ENCODE measurements at places on chromosomes 5 and 9. TPM values are rescaled to one million over a fixed set of nuclear protein-coding genes. Genes with fewer than 3 reads are reported as not detected.

DNA sequence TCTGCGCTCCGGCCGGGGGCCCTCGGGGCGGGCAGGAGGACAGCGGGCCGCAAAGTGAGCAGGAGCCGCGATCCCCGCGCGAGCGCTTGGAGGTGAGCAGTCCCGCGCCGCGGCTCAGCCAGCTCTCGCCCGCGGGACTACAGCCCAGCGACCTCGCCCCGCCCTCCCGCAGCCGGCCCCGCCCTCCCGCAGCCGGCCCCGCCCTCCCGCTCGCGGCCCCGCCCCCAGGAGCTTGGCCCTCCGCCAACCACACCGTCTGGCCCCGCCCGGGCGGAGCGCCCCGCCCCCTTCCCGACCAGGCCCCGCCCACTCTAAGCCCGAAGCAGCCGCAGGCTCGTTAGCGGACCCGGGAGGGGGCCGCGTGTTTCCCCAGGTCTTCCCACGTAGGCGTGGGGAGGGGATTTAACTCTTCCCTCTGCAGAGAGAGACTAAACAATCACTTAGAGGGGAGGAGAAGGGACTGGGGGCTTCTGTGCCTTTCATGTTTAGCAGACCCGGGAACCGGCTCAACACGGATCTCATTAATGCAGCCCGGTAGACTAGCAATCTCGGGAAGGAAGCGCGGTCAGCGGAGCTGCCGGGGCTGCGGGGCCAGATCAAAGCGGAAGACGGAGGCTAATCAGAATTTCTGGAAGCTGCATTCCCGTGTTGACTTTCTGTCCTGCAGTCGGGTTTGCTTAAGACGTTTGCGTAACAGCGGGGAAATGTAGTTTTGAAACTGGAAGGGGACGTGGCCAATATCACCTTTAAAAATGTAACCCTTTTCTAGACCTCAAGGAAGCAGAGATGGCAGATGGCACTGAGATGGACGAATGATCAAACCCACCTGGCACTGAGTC lies at the start of gene MYO10:
Gene MYO10, minus strand, starts transcription at position 139 of the 839 bp plus-strand sequence. CDS start 480 bp downstream, outside the sequence.
- peak; percentile 13 for DNase-seq

CEP72 gene
- total RNA-seq = 32.4 TPM

- no peak for DNase-seq
Observed at GRCh38 chr9:84701801-84702200, 32.3 kb downstream of the NTRK2 start.

DNA sequence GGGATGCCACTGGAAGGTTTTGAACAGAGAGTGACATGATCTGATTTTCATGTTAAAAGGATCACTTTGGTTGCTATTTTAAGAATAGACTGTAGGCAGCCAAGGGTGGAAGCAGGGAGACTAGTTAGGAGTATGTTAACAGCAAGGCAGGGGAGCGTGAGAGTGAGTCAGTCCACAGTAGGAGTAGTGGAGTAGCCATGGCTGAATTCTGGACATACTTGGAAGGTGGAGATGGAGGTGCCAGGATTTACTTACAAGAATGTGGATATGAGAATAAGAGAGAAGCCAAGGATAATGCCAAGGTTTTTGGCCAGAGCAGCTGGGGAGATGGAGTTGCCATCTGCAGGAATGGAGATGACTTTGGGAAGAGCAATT lies 118.8 kb downstream of the GALNT10 start:
- no peak for DNase-seq

TMEM174 gene
- total RNA-seq = not detected

HMMR gene
- 26.8 TPM for total RNA-seq

DNA sequence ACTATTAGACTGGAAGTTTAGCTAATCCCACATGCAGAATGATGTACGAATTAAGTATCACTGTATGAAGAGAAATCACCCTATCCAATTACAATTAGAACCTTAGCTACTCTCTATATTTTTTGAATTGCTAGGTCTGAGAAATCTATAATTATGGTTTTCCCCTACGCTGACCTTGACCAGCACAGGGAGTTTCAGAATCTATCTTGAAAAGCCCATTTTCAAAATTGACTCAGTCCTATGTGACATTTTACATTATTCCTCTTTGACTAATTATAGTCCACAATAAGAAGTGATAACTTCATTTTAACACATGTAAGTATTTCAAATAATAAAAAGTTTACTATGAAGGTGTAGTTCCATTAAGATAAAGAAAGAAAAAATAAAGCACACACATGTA lies 21.5 kb downstream of the NUDT12 start:
- DNase-seq = no peak

TMEM171 gene
- not detected for total RNA-seq

GRCh38 chr5:167557359-167557758 lies 734.1 kb upstream of the WWC1 start:
- no peak for DNase-seq

DDX4 gene
- total RNA-seq = not detected

SAXO1 gene
- not detected for total RNA-seq

GRCh38 chr5:36656556-36656955 lies 50.1 kb downstream of the SLC1A3 start:
- no peak for DNase-seq
